CD4-positive, alpha-beta memory T cell (primary cell): ENCODE measurements at places on chromosomes 3 and 15. TPM values are rescaled to one million over a fixed set of nuclear protein-coding genes. Genes with fewer than 3 reads are reported as not detected.

DNA sequence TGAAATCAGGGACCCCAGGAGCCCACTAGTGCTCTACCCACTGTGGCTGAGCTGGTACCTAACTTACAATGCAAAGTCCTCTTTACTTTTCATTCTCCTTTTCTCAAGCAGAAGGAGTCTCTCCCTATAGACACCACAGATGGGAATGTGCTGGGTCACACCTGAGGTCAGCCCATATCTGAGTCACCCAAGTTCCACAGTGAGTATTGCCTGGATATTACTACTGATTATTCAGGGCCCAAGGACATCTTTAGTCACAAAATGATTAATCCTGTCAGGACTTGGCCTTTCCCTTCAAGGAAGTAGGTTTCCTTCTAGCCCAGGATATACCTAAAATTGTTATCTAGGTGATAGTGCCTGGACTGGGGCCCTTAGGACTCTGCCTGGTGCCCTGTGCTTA, 1305.2 kb downstream of the SI start:
- no peaks in the 10 kb centered on the region for H3K4me1 ChIP-seq
- H3K27ac ChIP-seq: no peak overlapping the region
- no peak overlapping the region for H3K4me3 ChIP-seq
- DNase-seq: no peak

DNA sequence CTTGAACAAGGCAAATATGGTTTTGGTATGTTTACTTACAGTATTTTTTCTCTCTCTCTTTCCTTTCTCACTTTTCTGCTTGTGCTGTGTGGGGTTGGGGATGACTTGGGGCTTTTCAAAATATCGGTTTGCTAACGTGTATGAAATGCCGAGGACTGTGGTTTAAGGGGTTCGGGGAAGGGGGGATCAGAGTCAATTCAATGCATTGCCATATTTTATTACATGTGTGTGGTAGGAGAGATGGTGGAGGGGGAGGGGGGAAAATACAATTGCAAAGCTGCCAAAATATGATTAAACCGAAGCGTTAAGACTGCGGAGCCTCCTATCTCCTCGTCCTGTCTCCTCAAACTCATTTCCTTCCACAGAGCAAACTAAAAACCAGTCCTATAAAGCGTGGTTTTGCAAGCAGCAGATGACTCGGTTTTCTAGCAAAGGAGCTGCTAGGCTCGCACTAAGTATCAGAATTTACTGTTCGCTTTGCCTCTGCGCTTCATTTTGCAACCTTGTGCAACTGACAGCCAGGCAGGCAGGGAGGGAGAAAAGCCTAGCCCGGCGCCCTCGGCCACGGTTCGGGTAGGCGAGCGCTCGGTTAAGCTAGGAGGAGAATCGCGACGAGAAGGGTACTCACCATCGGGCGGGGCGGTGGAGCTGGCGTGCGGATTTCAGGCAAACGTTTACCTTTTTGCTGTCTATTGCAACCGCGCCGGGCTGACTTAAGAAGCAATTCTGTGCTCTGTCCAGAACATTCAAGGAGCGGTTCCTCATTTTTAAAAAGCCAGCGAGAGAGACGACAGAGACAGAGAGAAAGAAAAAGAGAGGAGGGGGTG, 4.0 kb upstream of the NR2F2 start:
- H3K4me3 ChIP-seq: no peak overlapping the region
- peaks cover 3% of the 10 kb centered on the region for H3K4me1 ChIP-seq
- H3K27ac ChIP-seq: no peak overlapping the region
- H3K36me3 ChIP-seq: no peaks in the 10 kb centered on the region
- H3K27me3 ChIP-seq: peaks cover 47% of the 10 kb centered on the region

DNA sequence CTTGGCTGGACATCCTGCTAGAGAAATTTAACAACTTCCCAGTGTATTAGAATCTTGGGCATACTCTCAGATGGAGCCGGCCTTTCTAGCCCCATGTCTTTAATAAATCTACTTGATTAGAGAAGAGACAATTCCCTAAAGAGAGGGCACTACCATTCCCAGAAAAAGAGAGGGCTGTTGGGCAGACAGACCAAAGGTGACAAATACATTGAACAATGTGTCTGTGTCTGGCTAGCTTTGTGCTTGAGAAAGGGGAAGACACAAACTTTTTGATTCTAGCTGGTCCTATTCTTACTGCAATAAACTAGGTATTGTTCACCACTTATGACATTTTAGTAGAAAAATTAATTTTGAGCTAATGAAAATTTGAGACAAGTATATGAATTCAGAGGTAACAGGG, 57.7 kb downstream of the DUT start:
- no peaks in the 10 kb centered on the region for H3K36me3 ChIP-seq
- no peaks in the 10 kb centered on the region for H3K27me3 ChIP-seq
- no peak overlapping the region for H3K4me3 ChIP-seq
- no peak overlapping the region for H3K27ac ChIP-seq

The CHRD gene
- total RNA-seq: not detected
